Activated CD4-positive, alpha-beta T cell treated with anti-CD3 and anti-CD28 coated beads for 24 hours (primary cell): ENCODE measurements at places on chromosomes 2 and 18.

DNA sequence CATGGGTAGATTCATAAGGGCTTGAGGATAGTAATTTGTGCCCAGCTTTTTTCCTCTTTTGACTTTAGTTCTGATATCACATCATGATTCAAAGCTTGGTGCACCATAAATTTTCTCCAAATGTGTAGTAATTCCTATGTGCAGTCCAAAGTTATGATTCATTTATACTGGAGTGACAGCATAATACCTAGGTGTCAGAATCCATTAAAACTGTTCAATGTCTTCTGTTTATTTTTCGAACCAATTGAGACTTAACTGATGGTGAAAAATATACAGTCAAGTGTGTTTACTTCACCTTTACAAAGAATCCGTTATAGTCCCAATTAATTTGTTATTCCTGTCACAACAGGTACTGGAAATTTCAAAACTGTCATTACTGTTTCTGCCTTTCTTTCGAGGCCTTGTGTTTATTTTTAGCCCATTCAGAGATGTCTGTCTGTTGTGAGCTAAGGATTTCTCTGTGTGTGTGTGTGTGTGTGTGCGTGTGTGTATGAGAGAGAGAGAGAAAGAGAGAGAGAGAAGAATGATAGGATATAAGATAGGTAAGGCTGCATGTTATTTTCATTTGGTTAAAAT is 389.7 kb upstream of the ATP5MC3 start:
- DNase-seq: no peak

GRCh38 chr2:160680294-160680693 is 186.7 kb upstream of the RBMS1 start:
- DNase-seq: no peak

DNA sequence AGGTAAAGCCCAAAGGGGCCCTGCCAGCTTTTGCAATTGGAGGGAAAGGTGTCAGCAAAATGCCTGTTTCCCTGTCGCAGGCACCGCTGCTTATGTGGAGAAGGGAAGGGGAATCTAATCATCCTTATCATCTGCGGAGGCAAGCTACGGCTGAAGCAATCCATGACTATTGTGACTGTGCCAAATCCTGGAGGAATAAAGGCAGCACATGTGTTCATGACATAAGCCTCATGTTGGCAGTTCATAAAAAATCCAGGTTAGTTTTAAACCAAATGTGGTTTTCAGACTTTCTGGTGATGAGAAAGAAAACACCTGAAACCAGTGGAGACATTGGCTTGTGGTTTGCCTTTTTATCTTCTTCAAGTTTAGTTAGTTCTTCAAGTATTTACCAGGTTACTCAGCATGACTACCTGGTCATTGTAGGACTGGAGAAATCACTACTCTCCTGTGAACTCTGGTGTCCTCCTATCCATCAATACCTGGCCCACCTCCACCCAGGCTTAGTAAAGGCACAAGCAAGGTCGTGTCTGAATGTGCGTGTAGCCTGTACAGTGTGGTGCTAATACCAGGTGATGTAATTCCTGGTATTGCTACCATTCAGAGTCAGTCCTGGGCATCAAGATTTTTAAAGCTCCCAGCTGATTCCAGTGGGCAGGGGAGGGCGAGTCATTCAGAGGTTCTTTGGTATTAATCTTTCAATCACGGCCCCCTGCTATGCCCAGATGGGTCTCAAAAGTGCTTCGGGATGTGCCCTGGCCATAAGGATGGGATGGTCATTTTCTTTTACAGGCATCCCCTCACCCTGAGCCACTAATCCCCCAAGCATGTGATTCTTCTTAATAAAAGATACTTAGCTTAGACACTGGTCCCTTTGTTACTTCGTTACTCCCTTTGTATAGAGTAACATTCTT is 96.8 kb downstream of the TGFA start:
- DNase-seq: no peak

- DNase-seq: no peak
These were observed 30.1 kb upstream of the E2F6 start for GRCh38 chr2:11495844-11496681.

DNA sequence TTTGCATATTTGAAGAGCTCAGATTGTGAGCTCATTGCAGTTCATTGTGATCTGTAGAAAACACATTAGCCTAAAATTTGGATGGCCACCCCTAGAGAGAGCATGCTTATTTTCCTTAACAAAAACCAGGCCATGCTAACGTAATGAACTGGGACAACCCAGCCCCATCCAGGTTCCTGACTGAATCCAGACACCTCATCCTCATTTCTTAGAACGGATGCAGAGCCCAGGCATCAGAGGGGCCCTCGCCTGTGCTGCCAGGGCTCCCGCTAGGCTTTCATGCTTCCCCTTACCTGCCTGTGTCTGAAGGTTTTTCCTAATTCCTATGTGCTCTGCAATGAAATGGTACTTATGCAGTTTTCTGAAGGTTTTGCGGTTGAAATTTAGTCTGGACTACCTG is 171.1 kb downstream of the CCDC102B start:
- no peak for DNase-seq

DNA sequence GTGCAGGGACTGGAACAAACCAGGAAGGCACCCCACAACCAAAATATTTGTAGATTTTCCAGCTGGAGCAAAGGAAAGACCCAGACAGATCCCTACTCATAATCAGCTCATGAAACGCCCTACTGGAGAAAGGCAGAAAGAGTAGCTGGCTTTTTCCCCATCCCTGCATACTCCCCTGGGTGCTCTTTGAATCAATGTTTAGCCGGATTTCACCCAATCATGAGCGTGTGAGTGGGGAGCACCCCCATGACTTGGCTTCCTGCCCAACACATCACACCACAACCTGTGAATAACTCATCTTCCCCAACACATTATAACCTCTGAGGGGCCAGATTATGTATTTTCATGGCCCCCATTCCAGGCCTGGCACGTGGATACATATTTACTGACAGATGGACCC is 35.1 kb upstream of the SLC14A1 start:
- peak; percentile 54 for DNase-seq

DNA sequence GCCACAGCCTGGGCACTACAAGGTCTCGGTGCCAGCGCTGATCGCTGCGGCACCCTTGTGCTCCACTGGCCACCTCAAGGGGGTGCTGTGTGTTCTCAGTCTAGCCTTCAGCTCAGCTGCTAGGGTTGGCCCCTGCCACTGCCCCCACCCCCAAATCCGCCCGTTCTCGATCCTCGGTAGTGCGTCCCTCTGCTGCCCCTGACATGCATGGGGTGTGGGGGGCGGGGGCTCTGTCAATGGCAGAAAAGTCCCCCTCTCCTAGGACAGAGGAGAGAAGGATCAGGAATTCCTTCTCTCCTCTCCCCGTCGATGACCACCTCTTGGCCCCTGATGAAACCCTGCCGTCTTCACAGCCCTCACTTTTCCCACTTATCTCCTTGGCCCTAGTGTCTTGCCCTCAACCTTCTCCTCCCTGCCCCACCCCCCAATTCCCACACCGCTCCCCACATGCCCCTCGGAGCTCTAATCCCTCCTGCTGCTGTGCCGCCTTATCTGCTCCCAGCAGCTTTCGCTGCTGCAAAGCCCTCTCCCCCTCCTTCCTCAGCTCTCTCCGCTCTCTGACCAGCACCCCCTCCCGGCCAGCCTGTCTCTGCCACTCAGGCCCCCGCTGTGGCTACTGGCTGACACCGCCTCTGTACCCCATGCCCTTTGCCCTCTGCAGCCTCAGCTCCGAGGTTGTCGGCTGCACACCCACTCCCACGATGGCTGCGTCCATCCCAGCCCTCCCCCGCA is 4.3 kb upstream of the ASIC4 start:
- DNase-seq: peak; percentile 32

DNA sequence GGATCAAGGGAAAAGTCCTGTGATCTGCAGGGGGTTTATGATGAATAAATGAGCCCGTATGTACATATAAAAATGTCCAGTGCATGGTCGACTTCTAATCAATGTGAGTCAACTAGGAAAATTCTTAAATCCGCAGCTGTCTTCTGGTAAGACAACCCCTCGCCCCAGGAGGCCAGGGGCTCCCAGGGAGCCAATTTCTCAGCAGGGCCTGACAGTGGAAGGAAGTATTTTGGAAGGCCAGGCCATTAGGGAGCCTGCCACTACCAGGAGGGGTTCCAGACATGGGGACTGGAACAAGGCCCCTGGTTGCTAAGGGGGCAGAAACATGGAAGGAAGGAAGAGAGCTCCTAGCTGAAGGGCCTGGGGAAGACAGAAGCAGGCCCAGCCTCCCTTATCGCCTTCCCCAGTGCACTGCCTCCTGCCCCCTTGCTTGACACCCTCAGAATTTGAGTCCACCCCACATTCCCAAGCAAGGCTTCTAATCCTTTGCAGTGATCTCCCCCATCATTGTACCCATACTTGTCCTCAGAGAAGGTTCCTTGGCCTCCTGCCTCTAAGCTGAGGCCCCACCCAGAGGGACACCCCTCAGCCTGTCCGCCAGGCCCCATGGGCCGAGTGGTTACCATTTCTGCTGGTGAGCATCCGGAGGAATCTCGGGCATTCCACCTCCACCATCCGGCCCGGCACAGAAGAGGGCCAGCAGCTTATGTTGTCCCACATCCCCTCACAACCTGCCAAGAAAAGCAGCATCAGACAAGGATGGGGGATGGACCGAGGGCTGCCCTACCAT is 45.9 kb downstream of the SCTR start:
- no peak for DNase-seq

GRCh38 chr2:54306556-54306955 is 50.5 kb upstream of the TSPYL6 start:
- DNase-seq: no peak

DNA sequence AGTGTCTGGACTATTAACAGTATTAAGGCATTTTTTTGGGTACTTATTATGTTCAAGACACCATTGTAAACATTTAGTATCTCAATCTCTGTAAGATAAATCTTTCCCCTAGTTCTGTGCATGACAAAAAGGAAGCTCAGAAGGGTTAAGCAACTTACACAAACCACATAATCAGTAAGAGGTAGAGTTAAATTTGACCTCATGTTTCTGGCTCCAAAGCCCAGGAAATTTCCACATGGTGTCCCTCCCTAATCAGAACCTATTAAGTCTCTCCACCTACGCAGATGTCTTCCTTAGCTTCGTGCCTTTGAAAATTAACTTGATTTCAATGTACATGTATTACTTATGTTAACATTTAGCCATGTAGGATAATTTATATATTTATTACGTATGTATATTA is 2.0 kb downstream of the MFSD6 start:
- DNase-seq: no peak

- no peak for DNase-seq
These were observed 47.8 kb downstream of the NHEJ1 start for GRCh38 chr2:219112651-219113338.

- DNase-seq: no peak
These were observed 205.5 kb upstream of the REV1 start for GRCh38 chr2:99695130-99695943.

- no peak for DNase-seq
These were observed 43.7 kb upstream of the RIT2 start for GRCh38 chr18:43159086-43159770.

DNA sequence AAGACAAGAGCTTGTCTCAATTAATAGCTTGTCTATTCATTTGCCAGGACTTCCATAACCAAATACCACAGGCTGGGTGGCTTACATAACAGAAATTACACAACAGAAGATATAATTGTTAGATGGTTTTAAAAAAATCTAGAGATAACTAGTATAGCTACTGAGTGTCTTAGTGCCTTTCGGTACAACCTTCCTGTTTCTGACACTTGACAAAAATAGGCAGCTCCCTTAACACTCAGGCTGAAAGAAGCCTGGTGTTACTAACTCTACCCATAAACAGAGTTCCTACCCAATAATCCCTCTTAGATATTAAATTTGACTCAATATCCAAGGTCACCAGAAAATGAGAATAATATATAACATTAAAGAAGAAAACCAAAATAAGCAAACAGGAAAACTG is 129.7 kb downstream of the BARD1 start:
- no peak for DNase-seq

DNA sequence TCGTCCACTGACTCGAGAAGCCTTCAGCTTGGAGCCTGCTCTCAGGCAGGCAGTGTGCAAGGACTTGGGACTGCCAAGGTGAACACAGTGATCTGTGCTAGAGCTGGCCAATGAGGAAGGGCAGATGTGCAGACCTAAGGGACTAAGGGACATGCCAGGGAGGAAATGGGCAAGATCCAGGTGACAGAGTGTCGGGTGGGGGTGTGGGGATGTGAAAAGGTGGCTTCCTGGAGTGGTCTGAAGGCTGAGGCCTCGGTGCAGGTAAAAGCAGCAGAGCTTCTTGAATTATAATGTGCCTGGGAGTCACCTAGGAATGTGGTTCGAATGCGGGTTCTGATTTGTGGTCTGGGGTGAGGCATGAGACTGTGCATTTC is 42.0 kb downstream of the STEAP3 start:
- no peak for DNase-seq

- no peak for DNase-seq
These were observed 68.1 kb downstream of the LAMA3 start for GRCh38 chr18:23757437-23757733.

- no peak for DNase-seq
These were observed 293.6 kb upstream of the CCDC68 start for GRCh38 chr18:55252901-55253300.

DNA sequence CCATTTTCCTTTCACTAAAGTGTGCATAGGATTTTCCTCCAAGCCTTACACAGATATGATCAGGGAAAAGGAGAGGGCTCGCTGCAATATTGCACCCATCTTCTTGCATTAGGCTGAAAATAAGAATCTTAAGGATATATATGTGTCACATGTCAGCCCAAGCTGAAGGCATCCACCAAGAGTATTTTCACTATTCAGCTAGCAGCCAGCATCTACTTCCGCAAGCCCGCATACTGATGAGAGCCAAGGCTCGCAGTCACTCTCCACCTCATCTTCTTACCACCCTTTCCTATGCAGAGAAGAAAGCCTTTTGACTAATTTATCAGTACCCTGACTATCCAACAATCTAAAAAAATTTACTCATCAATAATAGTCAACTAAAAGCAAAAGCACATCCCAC is 6.1 kb downstream of the TMEM163 start:
- no peak for DNase-seq

GRCh38 chr2:11773747-11774525 is 27.5 kb downstream of the LPIN1 start:
- DNase-seq: no peak

DNA sequence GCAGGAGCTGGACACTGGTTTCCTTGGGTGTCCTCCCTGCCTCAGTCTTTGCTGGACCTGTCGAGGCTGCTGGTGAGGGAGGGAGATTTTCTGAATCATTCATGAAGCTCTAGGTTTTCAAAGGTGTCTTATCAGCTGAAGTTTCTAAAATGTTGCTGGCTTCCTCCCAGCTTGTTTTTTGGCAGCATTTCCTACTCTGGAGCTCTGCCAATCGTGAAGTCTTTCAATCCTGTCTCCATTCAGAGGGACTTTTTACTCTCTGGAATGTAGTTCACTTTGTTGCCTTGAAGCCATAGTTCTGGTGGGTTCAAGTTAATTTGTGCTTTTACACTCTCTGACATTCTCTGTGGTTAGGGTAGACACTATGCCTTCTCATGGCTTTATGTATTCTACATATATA is 23.9 kb downstream of the SNTG2 start:
- no peak for DNase-seq
